ENCODE measurements at places on chromosomes 12 and 14. TPM values are rescaled to one million over a fixed set of nuclear protein-coding genes. Genes with fewer than 3 reads are reported as not detected.

DNA sequence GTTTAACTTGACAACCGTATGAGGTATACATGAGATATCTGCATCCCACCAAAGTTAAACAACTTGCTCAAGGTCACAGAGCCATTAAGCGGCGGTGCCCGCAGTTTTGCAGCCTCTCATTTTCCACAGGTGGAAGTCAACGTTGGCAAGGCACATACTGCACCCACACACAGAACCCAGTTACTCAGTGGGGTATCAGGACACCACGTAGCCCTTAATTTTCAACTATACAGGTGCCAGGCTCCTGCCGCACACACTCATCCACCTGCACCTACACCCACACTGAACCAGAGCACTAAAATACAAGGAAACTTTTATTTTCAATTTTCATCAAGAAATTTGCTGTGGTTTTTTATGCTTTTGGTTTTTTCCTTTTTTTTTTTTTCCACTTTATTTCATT, 1.7 kb upstream of the NOP2 start:
- peaks cover 57% of the 10 kb centered on the region for H3K36me3 ChIP-seq
- peaks cover 2% of the 10 kb centered on the region for H3K4me1 ChIP-seq
- DNase-seq: no peak
- H3K4me3 ChIP-seq: peak overlapping the region; percentile 100
- no peaks in the 10 kb centered on the region for H3K27me3 ChIP-seq
- no peak overlapping the region for H3K27ac ChIP-seq

GRCh38 chr14:96902004-96902403, 104.8 kb downstream of the VRK1 start:
- no peak for DNase-seq
- no peaks in the 10 kb centered on the region for H3K4me1 ChIP-seq
- no peaks in the 10 kb centered on the region for H3K36me3 ChIP-seq
- H3K27me3 ChIP-seq: no peaks in the 10 kb centered on the region

DNA sequence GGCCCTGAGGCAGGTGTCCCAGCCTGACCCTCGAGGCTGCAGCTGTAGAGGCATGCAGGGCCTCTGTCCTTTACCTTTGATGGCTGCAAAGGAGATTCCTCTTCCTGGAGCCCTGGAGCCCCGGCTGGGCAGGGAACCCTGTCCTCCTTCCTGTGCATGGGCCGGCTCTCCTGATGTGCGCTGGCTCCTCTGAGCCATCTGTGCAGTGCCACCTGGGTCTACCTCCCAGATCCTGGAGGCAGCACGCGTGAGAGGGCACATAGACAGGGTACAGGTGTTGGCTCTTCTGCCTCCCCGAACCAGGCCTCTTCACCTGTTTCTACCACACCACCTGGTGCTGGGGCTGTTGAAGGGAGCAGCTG, 115.1 kb downstream of the BEGAIN start:
- no peak overlapping the region for H3K27ac ChIP-seq
- H3K36me3 ChIP-seq: peaks cover 2% of the 10 kb centered on the region
- no peak overlapping the region for H3K4me3 ChIP-seq
- no peaks in the 10 kb centered on the region for H3K4me1 ChIP-seq

DNA sequence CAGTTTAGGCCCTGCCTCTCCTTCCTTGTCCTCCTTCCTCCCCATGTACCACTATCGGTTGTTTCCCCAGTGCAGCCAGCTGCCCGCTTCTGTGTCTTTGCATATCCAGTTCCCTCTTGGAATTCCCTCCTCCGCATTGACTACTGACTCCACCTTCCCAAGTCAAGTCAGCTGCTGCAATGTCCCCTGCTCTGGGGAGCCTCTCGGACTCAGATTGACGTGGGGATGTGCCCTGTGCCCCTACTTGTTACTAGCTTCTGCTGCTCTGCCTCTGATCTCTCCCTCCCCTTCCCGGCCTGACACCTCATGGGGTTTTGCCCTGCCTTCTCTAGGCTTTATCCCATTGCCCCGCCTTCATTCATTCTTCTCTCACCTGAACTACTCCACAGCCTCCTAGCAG, 2.1 kb upstream of the CD9 start:
- no peaks in the 10 kb centered on the region for H3K27me3 ChIP-seq
- peaks cover 6% of the 10 kb centered on the region for H3K36me3 ChIP-seq
- H3K27ac ChIP-seq: no peak overlapping the region
- no peak overlapping the region for H3K4me3 ChIP-seq

- H3K27me3 ChIP-seq: no peaks in the 10 kb centered on the region
- H3K27ac ChIP-seq: no peak overlapping the region
- DNase-seq: no peak
- H3K4me1 ChIP-seq: no peaks in the 10 kb centered on the region
- no peak overlapping the region for H3K4me3 ChIP-seq
- peaks cover 1% of the 10 kb centered on the region for H3K36me3 ChIP-seq
Measured at GRCh38 chr14:33377596-33378390, 439.1 kb downstream of the NPAS3 start.

DNA sequence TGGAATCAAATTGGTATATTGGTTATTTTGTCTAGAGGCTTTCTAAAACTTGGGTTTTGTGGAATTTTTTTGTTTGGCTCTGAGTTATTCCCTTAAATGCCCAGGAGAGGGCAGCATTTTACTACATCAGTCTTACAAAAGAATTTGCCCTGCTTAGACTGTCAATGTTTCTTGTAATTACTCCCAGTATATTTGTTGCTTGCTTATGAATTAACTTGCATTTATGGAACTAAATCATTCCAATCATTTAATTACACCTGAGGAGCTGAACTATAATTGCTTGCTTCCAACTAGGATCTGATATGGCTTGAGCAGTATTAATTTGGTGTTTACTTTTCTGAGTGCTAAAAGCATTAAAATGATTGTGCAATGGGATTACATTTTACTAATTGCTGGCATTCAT, 48.7 kb downstream of the MIPOL1 start:
- no peaks in the 10 kb centered on the region for H3K4me1 ChIP-seq
- H3K27me3 ChIP-seq: no peaks in the 10 kb centered on the region
- no peak overlapping the region for H3K4me3 ChIP-seq
- H3K27ac ChIP-seq: no peak overlapping the region
- H3K36me3 ChIP-seq: no peaks in the 10 kb centered on the region
- DNase-seq: no peak

DNA sequence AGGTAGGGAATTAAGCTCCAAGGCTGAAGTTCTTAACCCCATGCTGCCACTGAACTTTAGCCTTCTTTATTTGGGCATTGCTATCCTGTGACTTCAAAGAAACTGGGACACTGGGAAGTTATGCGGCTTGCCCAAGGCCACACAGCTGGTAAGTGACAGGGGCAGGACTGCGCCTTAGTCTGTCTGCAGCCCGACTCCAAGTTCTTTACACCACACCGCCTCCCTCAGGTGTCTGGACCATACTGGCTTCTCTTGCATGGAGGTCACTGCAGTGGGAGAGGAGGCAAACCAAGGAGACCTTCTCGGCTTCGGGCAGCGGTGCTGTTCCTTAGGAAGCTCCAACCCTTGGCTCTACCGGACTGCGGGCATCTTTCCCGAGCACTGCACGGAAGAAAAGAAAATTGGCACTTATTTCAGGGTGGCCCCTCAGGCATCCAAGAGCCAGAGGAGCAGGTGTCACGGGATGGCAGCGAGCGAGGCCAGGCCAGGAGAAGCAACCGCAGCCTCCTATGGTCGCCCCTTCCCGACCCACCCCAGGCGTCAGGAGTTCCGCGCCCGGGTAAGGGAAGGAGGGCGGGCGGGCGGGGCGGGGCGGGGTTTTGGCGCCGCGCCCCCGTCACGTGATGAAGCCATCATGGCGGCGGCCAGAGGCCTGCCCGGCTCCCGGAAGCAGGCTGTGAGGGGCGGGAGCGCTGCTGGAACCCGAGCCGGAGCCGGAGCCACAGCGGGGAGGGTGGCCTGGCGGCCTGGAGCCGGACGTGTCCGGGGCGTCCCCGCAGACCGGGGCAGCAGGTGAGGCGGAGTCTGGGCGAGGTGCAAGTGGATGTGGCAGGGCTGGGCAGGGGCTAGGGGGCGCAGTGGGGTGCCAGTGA, 16.4 kb upstream of the ESPL1 start:
- peaks cover 3% of the 10 kb centered on the region for H3K36me3 ChIP-seq
- H3K4me3 ChIP-seq: peak overlapping the region; percentile 94
- H3K27me3 ChIP-seq: no peaks in the 10 kb centered on the region
- peak; percentile 95 for DNase-seq
- peaks cover 3% of the 10 kb centered on the region for H3K4me1 ChIP-seq

GRCh38 chr14:75456069-75456996, 28.5 kb downstream of the JDP2 start:
- no peak overlapping the region for H3K27ac ChIP-seq
- DNase-seq: no peak
- H3K4me1 ChIP-seq: peaks cover 7% of the 10 kb centered on the region
- peaks cover 16% of the 10 kb centered on the region for H3K36me3 ChIP-seq
- H3K4me3 ChIP-seq: no peak overlapping the region

DNA sequence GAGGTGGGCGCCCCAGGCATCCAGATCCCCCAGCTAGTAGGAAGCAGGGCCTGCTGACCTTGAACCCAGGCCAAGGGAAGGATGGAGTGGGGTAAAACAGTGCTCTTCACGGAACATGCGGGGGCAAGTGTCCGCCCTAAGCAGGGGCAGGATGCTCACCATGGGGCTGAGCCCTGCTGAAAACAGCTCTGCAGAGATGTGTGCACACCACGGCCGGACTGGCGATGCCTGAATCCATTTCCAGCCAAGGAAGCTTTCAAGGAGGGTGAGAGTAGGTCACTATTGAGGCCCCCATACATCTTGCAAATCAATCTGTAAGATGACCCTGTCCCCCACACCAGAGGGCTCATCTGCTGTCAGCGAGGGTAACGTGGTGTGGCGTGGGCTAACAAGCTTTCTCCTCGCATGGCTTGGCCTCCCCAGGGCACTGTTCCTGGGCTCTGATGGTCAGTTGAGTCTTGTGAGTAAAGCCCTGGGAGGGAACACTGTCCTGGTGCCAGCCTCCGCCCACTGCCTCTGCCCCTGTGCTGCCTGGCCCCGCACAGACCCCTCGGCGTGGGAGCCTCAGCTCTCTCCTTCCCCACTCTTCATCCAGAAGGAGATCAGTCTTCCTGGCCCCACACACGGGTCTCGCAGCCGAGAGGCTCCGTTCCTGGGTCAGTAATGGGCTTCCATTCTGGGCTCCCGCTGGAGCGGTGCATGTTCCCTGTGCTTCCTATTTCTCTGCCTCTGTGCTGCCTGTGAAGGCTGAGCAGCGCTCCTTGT, 69.1 kb downstream of the CCDC92 start:
- no peak overlapping the region for H3K27ac ChIP-seq
- no peak for DNase-seq

GRCh38 chr12:109875572-109876131, 4.7 kb downstream of the GLTP start:
- H3K27ac ChIP-seq: no peak overlapping the region
- H3K4me3 ChIP-seq: no peak overlapping the region
- H3K36me3 ChIP-seq: no peaks in the 10 kb centered on the region

GRCh38 chr12:92021666-92022035, 124.0 kb downstream of the BTG1 start:
- no peak overlapping the region for H3K27ac ChIP-seq
- peaks cover 2% of the 10 kb centered on the region for H3K4me1 ChIP-seq
- no peak overlapping the region for H3K4me3 ChIP-seq

GRCh38 chr12:69368171-69368570, 8.6 kb downstream of the YEATS4 start:
- no peaks in the 10 kb centered on the region for H3K27me3 ChIP-seq
- no peaks in the 10 kb centered on the region for H3K4me1 ChIP-seq
- no peak for DNase-seq
- no peak overlapping the region for H3K27ac ChIP-seq

GRCh38 chr12:5840944-5841343, 104.1 kb downstream of the ANO2 start:
- no peaks in the 10 kb centered on the region for H3K27me3 ChIP-seq
- H3K36me3 ChIP-seq: no peaks in the 10 kb centered on the region
- no peak overlapping the region for H3K4me3 ChIP-seq
- DNase-seq: peak; percentile 59

- no peaks in the 10 kb centered on the region for H3K27me3 ChIP-seq
- no peaks in the 10 kb centered on the region for H3K4me1 ChIP-seq
- no peak overlapping the region for H3K4me3 ChIP-seq
- no peaks in the 10 kb centered on the region for H3K36me3 ChIP-seq
- DNase-seq: no peak
Measured at GRCh38 chr12:122646517-122647217, 56.5 kb downstream of the HCAR2 start.

DNA sequence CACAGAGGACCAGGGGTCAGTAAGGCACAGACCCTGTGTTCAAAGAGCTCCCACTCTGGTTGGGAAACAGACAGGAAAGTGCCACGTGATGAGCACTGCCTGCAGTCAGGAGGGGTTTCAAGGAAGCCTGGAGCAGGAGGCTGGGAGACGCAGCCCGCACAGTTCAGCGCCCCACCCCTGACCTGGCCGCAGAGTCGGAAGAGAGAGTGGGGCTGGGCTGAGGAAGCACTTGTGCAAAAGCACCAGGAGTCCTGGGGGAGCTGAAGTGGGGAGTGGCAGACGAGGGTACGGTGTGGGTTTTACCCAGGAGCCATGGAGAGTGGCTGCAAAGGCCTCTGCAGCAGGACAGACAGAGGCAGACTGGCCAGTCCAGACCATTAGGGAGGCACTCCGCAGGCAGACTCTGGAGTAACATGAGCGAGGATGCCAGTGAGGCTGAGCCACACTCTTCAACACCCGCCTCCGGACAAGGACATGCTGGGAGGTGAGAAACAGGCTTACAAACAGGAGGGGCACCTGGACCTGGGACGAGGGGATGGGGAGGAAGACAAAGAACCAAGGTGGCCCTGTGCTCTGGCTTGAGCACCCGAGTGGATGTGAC, 85.7 kb upstream of the GPR68 start:
- peaks cover 2% of the 10 kb centered on the region for H3K36me3 ChIP-seq
- no peak overlapping the region for H3K4me3 ChIP-seq
- DNase-seq: no peak
- H3K27ac ChIP-seq: no peak overlapping the region
- H3K27me3 ChIP-seq: no peaks in the 10 kb centered on the region
- H3K4me1 ChIP-seq: no peaks in the 10 kb centered on the region

GRCh38 chr14:79597566-79597965, 613.7 kb downstream of the DIO2 start:
- no peak overlapping the region for H3K27ac ChIP-seq
- DNase-seq: no peak
- no peaks in the 10 kb centered on the region for H3K4me1 ChIP-seq
- no peak overlapping the region for H3K4me3 ChIP-seq

DNA sequence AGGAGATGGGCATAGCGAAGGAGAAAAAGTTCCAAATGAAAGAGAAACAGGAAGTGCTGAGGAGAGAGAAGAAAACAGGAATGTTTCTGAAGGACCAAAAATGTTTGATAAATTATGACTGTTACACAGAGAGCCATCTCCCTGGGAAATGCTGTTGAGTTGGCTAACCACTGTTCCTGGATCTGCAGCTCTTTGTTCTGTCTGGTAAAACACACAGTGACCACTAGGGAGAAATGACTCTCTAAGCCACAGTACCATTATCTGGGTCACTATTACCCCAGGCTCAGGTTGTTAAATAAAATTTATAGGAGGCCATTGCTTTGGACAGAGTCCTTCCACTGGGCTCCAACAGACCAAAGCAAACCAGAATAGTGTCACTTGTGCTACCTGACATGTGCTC, 219.3 kb downstream of the CRADD start:
- no peaks in the 10 kb centered on the region for H3K27me3 ChIP-seq
- no peak overlapping the region for H3K4me3 ChIP-seq
- no peaks in the 10 kb centered on the region for H3K4me1 ChIP-seq
- no peak for DNase-seq

- no peaks in the 10 kb centered on the region for H3K36me3 ChIP-seq
- DNase-seq: no peak
- H3K27me3 ChIP-seq: no peaks in the 10 kb centered on the region
Measured at GRCh38 chr14:49766839-49767238, 1.1 kb upstream of the KLHDC2 start.

The ADAMTS20 gene
- 2.1 TPM for total RNA-seq

The MYF6 gene
- not detected for total RNA-seq

The ACOT6 gene
- total RNA-seq: not detected

The ASB2 gene
- total RNA-seq: 0.35 TPM

The CAPZA3 gene
- total RNA-seq: not detected

The ELK3 gene
- 9.4 TPM for total RNA-seq

The IL26 gene
- total RNA-seq: not detected

The GRIP1 gene
- total RNA-seq: 19.5 TPM
